Suppressor macrophage (primary cell): ENCODE measurements at places on chromosomes 3 and 15.

GRCh38 chr15:60004009-60004845 lies at the start of gene FOXB1:
Gene FOXB1, plus strand, starts transcription at chr15:60004311. Its CDS starts 653 bp downstream, at chr15:60004964.
- no peak for DNase-seq

DNA sequence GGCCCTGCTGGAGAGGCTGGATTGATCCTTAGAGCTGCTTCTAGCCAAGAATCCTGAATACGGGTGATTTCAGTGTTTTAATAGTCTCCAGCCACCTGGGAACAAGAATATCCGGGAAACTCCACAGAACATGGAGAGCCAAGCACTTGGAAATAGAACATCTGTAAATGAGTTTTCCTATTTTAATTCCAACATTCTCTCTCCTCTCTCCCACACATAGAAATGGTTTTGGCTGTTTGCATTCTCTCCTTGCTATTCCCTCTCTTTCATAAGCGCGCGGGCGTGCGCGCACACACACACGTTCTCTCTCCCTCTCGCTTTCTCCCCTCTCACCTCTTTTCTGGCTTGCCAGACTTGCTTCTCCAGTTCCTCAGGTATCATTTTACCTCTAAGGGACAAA lies 50.6 kb downstream of the GADL1 start:
- DNase-seq: no peak

- DNase-seq: no peak
Measured at GRCh38 chr15:46456456-46456855, 821.6 kb downstream of the SQOR start.

- no peak for DNase-seq
Measured at GRCh38 chr3:150582620-150583019, 20.5 kb upstream of the SELENOT start.

DNA sequence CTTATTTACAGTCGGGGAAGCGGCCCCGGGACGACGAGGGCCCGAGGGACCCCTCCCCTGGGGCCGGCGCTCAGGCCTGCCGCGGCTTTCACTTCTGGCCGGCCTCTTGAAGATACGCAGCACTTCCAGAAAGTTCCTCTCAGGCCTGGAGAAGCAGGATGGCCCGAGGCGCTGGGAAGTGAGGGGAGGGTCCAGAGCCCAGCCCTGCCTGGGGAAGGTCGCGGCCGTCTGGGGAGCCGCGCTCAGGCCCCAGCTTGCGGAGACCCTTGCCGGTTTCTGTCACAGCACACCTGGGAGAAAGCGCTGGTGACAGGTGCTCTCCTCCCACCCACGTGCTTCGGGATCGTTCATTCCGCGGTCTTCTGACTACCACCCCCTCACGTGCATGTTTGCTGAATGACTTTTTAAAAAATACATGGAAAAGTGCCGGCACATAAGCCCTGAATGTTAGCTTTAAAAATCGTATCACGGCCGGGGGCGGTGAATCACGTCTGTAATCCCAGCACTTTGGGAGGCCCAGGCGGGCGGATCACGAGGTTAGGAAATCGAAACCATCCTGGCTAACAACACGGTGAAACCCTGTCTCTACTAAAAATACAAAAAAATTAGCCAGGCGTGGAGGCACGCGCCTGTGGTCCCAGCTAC lies 727 bp upstream of the TM2D3 start:
- DNase-seq: no peak

DNA sequence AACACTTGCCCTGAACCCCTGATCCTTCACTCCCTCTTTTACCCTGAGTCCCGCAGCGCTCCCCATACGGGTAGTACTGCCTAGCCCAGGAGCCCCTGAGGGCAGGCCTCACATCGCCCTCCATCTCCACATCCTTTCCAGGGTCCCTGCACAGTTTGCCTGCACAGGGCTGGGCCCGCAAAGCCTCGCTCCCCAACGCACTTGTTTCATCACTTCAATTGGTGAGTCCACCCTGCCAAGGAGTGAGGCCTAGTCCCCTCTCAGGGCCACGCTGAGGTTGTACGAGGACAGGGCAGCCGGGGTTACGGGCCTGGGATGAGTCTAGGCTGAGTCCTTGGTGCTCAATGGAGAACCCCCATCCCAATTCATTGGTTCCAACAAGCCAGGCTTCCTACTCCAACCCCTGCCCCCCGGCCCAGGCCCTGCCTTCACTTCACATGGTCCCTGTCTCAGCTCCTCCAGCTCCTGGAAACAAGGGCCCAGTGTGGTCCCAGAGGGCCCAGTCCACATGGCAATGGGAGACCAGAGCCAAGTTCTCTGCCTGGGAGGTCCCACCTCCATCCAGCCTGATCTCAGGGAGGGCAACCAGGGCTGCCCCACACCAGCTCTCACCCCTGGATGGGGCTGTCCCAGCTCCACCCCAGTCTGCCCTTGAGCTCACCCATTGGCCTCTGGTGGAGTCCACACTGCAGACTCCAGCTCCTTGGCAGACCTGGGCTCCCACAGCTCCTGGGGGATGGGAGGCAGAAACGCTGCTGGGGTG lies 12.4 kb upstream of the CLK3 start:
- DNase-seq: no peak

GRCh38 chr3:10777627-10778026 lies 38.4 kb upstream of the SLC6A11 start:
- DNase-seq: no peak

DNA sequence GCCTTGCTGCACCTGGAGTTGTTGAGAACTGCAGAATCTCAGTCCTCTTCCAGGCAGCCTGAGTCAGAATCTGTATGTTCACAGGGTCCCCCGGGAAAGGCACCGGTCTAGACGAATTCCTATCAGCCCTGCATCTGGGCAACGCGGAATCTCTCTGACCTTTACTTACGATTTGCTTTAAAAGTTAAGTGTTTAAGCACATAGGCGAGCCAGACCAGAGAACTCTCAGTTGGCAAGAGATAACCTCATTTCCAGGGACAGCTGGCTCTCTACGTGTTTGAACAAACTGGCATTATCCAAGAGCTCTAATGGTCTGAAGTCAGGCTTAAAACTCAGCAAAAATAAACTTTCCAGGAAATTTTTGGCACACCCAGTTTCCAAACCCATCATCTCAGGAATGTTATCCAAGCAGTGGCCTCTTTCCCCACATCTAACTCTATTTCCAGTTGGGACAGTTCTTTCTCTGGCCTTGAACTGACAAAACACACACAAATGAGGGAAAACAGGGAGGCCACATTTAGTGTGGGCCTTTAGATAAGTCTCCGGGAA lies 53.4 kb downstream of the HES1 start:
- no peak for DNase-seq

GRCh38 chr3:16216373-16216935 lies 42.0 kb downstream of the GALNT15 start:
- no peak for DNase-seq

- DNase-seq: no peak
Measured at GRCh38 chr3:66386925-66387650, 113.7 kb downstream of the LRIG1 start.

GRCh38 chr3:105137911-105138310 lies 228.8 kb upstream of the ALCAM start:
- no peak for DNase-seq

- DNase-seq: peak; percentile 62
Measured at GRCh38 chr3:152436707-152437590, 168.2 kb downstream of the MBNL1 start.

GRCh38 chr15:62957130-62957529 lies 85.4 kb upstream of the TPM1 start:
- peak; percentile 16 for DNase-seq

- no peak for DNase-seq
Measured at GRCh38 chr15:77464129-77464865, 43.6 kb downstream of the HMG20A start.

DNA sequence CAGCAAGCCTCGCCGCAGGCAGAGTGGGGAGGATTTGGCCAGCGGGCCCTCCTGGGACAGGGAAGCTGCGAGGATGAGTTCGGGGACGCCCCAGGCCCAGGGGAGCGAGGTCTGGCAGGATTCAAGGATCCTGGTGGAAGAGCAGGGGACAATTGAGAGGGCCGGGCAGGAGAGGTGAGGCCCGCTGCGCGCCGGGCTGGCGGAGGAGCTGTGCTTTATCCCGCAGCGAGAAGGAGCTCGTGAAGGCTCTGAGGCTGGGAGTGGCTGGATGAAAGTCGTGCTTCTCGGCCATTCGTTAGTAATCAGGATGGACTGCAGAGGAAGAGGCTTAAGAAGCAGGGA lies 3.6 kb downstream of the SLC51A start:
- DNase-seq: no peak

DNA sequence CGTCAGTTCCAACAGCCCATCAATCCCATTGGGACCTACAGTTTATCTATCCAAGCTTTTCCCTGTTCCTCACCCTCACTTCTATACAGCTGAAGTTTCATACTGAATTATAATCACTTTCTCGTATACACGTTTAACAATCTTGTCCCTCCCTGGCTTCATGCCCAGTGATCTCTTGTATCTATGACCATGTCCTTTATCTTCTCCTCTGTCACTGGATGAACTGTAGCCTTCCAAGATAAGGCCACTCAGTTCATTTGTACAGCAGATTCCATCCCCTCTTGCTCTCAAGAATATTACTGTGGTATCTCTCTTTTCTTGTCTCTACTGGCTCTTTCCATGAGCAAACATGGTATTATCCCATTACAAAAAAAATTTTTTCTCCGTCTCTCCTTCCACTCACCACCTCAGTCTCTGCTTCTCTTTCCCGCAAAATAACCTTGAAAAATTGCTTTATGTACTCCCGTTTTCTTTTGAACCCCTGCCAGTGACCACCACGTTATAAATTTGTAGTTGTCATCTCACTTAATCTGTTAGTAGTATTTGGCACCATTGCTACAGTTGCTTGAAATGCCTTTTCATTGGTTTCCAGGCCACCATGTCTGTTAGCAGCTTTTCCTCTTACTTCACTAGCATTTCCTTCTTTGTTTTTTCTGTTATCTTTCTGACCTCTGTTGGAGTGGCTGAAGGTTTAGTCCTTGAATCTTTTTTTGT lies 9.4 kb downstream of the CTNNB1 start:
- DNase-seq: no peak

GRCh38 chr3:123296836-123297626 lies 95.3 kb downstream of the SEC22A start:
- DNase-seq: no peak

- no peak for DNase-seq
Measured at GRCh38 chr15:76840830-76841460, 64.2 kb downstream of the SCAPER start.

DNA sequence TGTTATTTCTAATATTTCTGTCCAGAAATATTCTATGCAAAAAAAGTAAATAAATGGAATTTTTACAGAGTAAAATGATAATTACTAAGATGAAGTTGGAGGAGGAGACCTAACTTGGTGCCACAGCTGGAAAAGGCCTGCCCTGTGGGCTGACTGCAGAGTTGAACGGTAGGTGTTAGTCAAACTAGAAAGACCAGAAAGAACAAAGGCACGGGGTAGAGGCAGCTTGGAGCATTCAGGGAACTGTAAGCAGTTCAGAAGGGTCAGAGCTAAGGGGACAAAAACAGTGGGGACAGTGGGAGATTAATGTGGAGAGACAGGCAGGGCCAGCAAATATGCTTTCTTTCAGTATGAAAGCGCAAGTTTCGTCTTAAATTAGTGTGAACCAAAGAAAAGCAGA lies 39.3 kb upstream of the PTPRG start:
- no peak for DNase-seq
